Activated CD8-positive, alpha-beta memory T cell treated with anti-CD3 and anti-CD28 coated beads for 1 hour (primary cell): ENCODE measurements at places on chromosomes 7 and 10.

DNA sequence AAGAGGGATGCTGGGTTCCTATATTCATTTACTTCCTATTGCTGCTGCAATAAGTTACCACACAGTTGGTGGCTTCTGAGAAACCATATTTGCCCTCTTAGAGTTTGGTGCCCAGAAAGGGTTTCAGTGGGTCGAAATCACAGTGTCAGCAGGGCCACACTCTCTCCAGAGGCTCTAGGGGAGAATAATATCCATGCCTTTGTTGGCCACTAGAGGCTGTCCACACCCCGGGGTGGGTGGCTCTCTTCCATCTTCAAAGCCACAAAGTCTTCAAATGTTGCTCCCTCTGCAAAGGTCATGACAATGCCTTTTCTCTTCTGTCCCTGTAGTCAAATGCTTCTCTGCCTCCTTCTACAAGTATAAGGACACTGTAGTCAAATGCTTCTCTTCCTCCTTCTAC is 989.4 kb downstream of the CCSER2 start:
- DNase-seq = no peak

GRCh38 chr10:96833220-96834001 is 1.3 kb downstream of the LCOR start:
- no peak for DNase-seq

GRCh38 chr7:23333671-23334246 is 34.6 kb downstream of the MALSU1 start:
- no peak for DNase-seq

DNA sequence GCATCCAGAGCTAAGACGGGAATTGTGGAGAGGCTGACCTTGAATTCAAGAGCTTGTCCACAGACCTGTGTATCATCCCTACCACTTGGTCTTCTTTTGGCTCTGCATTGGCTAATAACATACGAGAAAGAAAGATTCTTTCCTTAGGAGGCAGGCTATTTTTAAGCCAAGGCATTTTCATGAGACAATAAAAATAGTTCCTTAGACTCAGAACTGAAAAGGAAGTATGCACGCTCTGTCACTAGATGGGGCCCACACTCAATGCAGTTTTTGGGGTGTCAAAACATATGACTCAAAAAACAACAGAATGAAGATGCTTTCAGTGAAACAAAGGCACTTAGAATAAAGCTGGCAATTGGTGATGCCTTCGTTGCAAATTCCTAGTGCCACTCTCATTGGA is 265.9 kb upstream of the DGKB start:
- no peak for DNase-seq

GRCh38 chr10:131926743-131927595 is 26.2 kb downstream of the PPP2R2D start:
- DNase-seq = no peak

- DNase-seq = no peak
Observed at GRCh38 chr7:117401293-117402002, 25.8 kb downstream of the ASZ1 start.

DNA sequence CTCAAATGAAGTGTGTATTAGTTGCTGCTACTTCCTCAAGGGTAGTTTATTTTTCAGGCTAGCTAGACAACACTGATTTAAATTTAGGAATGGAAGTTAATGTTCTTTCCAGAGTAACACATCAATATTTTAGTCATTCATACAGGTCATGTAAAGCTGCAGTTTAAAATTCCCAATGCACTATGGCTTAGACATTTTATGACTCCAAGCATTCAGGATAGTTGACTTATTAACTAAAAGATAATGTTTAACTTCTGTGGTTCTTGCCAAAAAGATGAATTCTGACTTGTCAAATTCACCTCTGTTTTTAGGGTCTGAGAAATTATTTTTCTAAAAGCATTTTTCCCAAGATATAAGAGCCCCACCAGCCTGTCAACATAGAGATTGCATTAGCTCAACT is 131.9 kb downstream of the TFPI2 start:
- DNase-seq = no peak

- no peak for DNase-seq
Observed at GRCh38 chr7:140285938-140286337, 109.2 kb upstream of the KDM7A start.
